ENCODE measurements at places on chromosomes 11 and 22.

- DNase-seq = no peak
Observed at GRCh38 chr22:44331881-44332714, 19.3 kb upstream of the SHISAL1 start.

DNA sequence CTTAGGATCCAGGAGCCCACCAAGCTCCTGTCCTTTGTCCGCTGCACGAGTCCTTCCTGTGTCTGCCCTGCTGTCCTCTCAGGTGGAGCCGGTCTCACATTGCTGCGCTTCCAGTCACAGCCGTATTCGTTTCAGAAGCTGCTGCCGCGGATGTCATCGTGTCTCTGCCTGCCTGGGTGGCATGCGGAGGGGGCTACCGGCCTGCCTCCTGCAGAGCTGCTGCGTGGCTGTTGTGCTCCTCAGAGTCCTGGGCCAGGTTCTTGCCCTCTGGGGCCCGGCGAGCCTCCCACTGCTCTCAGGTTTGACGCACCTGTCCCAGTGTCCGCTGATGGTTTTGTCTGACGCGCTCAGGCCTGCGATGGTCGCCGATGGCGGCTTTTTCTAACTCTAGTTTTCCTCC, 254.2 kb downstream of the TBC1D22A start:
- DNase-seq = no peak

DNA sequence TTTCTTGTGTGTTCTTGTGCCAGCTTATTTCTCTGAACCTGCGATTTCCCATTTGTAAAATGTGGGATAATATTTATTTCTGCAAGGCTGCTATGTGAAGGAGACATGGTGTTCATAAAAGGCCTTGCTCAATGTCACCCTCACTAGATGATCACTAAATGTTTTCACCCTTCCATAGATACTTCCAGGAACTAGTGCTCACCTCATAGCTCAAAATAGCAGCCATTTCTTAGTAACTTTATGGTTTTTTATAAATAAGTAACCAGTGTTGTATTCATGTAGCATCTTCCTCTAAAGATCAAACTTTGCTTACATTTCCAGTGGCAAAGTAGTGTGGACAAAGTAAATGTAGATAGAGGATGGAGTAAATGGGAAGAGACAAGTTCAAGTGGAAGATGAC, 23.8 kb downstream of the SYTL2 start:
- DNase-seq = no peak

GRCh38 chr11:38356255-38356654, 1758.2 kb upstream of the RAG2 start:
- no peak for DNase-seq

DNA sequence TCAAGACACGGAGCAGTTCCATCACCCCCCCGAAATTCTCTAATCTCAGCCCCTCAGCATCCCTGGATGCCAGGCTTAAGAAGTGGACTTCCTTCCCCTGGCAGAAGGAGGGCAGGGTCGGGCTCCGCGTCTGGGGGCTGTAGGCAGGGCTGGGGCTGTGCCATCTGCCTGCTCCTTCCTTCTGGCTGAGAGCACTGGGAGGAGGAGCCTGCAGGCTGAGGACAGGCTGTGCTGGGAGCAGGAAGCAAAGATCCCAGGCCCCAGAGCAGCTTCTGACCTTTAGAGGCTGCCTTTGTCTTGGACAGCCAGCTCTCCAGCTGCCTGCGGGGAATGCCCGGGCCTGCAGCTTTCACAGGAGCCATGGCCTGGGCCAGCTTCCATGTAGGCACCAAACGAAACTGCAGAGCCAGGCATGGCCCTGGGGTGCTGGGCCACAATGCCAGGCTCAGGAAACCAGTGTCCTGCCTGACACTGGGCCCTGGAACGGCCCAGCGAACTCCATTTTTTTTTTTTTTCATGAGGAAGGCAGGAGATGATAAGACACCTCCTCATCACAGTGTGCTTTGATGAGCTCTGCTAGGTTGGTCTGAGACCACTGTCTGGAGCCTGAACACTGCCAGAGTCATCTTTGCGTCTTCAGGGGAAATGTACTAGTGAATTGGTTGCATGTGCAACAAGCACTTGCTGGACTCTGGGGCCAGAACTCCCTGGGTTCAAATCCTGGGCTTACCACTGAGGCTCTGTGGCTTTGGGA, 67.9 kb downstream of the MCM5 start:
- DNase-seq = no peak

DNA sequence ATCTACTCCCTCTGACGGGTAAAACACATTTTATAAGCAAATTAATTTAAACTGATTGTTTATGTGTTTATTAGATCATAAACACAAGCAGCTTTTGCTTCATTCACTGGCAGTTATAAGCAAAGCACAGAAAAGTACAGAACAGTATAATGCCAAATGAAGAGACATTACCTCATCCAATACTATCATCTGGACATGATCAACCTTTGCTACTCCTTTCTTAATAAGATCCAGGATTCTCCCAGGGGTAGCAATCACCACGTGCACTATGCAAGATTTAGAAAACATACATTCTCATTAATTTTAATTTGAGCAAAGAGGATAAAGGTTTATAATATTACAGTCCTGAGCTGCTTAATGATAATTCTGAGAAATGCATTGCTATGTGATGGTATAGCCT, 27.9 kb downstream of the DDX6 start:
- no peak for DNase-seq

DNA sequence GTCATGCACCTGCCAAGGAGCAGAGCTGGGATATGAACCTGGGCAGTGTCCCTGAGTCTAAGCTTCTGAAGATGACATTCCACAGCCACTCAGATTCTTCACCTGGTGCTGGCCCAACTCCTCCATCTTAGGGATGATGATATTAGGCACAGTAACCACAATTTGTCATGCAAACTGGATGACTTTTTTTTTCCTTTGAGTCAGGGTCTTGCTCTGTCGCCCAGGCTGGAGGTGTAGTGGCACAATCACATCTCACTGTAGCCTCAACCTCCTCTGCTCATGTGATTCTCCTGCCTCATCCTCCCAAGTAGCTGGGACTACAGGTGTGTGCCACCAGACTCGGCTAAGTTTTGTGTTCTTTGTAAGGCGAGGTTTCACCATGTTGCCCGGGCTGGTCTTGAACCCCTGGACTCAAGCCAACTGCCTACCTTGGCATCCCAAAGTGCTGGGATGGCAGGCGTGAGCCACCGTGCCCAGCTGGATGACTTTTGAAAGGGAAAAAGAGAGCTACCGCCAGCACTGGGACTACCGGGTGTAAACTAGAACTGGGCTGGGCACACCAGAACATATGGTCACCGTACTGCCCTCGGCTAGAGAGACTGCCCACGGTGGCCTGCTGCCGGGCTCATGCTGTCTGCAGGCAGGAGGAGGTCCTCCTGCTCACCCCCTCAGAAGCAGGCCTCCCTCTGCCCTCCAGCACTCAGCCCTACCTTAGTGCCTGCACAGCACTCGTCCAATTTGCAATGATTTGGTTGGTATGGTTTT, 77.7 kb downstream of the NAT10 start:
- DNase-seq = no peak

DNA sequence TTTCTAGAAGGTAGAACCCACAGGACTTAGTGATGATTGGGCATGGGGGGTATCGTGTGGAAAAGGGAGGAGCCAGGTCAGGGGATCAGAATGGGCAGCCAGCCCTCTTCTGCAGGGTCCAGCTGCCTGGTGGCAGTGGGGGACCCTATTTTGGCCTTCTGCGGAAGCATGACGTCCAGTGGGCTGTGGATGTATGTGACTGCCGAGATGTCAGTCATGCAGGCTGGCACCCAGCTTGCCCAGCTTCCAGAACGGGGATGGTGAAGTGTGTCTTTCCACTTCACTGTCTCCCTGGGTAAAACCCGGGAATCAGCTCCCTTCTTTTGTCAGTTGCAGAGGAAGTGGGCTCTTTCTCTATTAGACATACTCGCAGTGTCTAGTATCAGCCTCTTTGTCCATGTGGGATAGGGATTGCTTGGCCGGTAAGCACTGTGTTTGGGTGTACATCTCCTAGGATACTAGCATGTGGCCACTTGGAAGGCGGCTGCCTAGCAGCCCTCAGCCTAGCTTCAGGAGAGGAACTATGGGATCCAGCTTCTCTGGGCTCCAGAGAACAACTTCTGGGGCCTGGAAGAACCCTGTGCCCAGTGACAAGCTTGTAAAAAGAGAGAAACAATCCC, 51.4 kb downstream of the GRIK4 start:
- DNase-seq = no peak

GRCh38 chr11:14347991-14348390, 11.0 kb downstream of the RRAS2 start:
- no peak for DNase-seq

GRCh38 chr22:31566484-31566883, 70.1 kb downstream of the SFI1 start:
- DNase-seq = no peak

DNA sequence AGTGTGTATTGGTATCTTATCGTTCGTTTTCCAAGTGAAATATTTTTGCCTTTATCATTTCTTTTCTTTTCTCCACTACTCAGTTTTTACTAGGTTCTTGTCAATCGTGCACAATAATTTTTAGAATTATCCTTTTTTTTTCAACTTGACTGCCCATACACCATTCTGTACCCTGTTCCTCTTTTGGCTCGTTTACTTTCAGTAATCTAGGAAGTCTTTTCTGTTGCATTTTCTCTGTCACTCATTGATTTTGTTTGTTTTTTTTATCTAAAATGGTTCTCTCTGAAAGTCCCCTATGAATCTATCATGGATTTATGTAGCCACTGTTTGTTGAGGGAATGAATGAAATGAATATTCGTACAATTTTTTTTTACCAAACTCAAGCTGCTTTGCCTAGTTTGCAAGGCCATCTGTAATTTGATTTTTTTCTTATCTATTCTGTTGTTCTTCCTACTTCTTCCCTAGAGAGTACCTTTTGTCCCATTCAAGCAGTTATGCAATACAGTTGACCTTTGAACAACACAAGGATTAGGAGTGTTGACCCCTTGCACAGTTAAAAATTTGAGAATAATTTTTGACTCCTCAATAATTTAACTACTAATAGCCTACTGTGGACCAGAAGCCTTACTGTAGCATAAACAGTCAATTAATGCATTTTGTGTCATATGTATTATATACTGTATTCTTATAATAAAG, 166.3 kb downstream of the TMEM135 start:
- no peak for DNase-seq

- DNase-seq = no peak
Observed at GRCh38 chr11:35563484-35564244, 38.2 kb upstream of the PAMR1 start.

GRCh38 chr11:57214098-57214417, 23.0 kb downstream of the APLNR start:
- DNase-seq = no peak

- no peak for DNase-seq
Observed at GRCh38 chr11:71436861-71437260, 11.3 kb downstream of the DHCR7 start.

DNA sequence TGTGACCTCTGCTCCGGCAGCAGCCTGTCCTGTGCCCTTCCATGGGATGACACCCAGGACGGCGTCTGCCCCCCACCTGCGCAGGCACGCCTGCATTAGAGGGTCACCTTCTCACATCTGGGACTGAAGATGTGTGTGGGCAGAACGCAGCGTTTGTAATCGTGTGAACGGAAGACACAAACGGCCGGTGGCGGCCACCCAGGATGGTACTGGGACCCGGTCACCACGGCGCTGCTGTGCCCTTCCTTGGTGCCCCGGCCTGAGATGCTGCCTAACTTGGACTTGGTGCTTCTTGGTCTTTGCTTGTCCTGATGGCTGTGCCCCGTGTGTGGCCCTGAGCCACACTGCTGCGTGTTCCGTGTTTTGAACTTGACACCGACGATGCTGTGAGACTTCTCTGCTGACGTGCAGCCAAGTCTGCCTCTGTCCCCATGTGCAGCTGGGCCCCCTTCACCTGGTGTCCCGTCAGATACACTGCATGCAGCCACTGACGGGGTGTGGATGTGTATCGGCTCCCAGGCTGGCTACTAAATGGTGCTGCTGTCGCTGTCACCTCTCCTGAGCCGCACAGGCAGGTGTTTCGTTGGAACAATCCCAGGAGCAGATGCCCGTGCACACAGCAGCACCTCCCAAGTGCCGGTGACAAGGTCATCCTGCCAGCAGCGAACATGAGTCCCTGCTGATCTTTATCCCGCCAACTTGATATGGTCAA, 21.4 kb downstream of the YPEL1 start:
- no peak for DNase-seq

- DNase-seq = no peak
Observed at GRCh38 chr11:102112509-102112821, 2.2 kb downstream of the YAP1 start.

GRCh38 chr11:112265659-112266409, 5.2 kb upstream of the PLET1 start:
- DNase-seq = no peak

DNA sequence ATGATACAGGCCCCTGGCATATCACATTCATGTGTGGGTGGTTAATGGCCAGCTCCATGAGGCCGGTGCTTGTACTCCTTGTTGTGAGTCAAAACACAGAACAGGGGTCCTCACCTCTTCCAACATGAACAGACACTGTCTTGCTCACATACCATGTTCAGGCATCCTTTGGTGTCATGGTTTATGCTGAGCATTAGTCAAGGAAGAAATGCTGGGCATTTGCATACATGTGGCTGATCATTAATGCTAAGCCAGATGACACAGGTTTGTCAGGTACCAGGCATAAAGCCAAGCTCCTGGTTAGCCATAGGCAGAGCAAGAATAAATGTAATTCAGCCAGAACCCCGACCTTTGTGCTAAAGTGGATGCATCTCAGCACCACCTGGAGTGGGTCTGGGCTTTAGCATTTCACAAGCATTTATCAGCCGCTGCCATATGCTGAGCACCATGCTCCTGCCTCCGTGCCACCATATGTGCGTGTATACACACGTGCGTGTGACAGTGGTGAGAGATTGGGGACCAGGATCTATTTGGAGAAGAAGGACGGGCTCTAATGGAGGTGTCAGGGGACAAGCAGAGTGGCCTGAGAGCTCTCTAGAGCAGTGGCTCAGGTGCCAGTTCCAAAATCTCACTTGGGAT, 55.0 kb downstream of the MICAL2 start:
- no peak for DNase-seq

GRCh38 chr11:2262301-2263070, 7.9 kb downstream of the ASCL2 start:
- no peak for DNase-seq

- no peak for DNase-seq
Observed at GRCh38 chr22:41799486-41800347, 762 bp upstream of the CCDC134 start.

GRCh38 chr11:8258784-8259183, 4.9 kb downstream of the LMO1 start:
- DNase-seq = no peak

Measured in cortex of kidney (tissue), 1 donor.